Mucosa of gallbladder (tissue), 1 donor: ENCODE measurements at places on chromosomes 3 and 15. TPM values are rescaled to one million over a fixed set of nuclear protein-coding genes. Genes with fewer than 3 reads are reported as not detected.

The DUOX1 gene
- total RNA-seq, result 23.4 TPM

The SYNPR gene
- not detected for total RNA-seq

The HCN4 gene
- 1.3 TPM for total RNA-seq

The TMPRSS7 gene
- 0.12 TPM for total RNA-seq

The CCDC13 gene
- total RNA-seq, result 1.4 TPM

The ADAMTS7 gene
- total RNA-seq, result 13.8 TPM

The GPR62 gene
- total RNA-seq, result 0.55 TPM

The TMEM41A gene
- 16.6 TPM for total RNA-seq

The SAMMSON gene
- not detected for total RNA-seq

The MAPK6 gene
- 41.2 TPM for total RNA-seq

The ZDHHC23 gene
- total RNA-seq, result 7.7 TPM

The CSPG4 gene
- 20.5 TPM for total RNA-seq

The CLDN18 gene
- 6.7 TPM for total RNA-seq

The PLA1A gene
- 1.6 TPM for total RNA-seq

The SLC35A5 gene
- total RNA-seq, result 37.5 TPM

The KBTBD8 gene
- 3.7 TPM for total RNA-seq

The COMMD4 gene
- 57.6 TPM for total RNA-seq

The MORC1 gene
- not detected for total RNA-seq

The LRRIQ4 gene
- not detected for total RNA-seq

The LOXL1 gene
- 20.2 TPM for total RNA-seq

The UBL7 gene
- 43.1 TPM for total RNA-seq

The ADAMTSL3 gene
- total RNA-seq, result 5.7 TPM

The GCSAM gene
- 0.37 TPM for total RNA-seq

The ARHGAP31 gene
- 22.6 TPM for total RNA-seq

The GPR156 gene
- 0.20 TPM for total RNA-seq

The CCR9 gene
- 0.23 TPM for total RNA-seq

The CLEC3B gene
- 42.9 TPM for total RNA-seq
